ENCODE measurements at places on chromosomes 5 and 9.

DNA sequence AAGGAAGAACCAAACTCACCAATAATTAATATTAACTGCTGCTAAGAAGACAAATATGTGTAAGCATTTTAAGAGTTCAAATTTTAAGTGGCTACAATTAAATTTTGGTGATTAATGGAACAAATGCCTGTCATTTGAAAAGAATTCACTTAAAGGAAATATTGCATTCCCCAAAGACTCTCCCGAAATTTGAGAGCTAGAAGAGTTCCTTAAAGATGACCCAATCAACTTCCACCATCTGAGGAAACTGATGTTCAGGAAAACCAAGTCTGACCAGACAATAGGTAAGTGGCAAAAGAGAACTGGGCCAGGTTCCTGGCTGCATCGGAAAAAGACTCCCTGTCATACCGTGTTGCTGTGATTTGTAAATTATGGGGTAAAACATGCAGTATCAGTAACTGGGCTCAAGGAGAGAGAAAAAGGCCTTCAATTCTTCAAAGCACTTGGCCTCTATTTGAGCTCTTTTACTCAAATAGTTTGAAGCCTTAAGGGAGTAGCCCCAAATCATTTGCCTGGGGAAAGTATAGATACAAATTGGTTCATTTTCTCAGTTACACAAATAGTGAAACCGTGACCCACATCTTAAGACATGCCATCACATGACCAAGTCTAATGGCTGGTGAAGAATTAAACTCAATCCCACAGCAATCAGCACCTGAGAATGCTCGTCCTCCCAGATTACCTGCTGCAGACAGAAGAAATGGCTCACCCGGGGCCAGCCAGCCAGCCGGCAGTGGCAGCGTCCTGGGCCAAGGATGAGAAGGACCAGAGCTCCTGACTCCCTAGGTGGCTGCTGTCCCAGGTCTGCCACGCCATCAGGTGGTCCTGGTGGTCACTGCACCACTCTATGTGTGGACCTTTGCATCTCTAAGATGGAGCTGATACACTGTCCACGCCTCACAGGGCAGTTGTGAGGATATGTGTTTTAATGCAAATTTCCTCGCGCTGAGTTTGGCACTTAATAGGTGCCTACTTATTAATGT lies 162.9 kb downstream of the TTLL11 start:
- DNase-seq = no peak

DNA sequence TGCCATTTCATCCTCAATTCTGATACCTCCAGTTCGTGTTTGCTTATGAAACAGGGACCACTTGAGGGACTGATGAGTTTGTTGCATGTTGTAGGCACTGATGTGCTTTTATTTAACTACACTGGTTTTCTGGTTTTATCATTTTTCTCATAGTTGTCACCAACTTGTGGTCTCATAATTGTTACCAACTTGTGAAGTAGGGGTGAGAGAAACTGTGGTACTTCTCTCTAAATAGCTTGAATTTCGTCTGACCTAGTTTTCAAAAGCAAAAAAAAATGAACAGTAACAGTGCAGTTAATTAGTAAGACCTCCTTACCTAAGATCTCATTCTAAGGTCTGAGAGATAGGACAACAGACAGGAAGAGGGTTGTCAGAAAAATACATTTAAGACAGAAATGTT lies 78.0 kb downstream of the ANXA2R start:
- DNase-seq = no peak

DNA sequence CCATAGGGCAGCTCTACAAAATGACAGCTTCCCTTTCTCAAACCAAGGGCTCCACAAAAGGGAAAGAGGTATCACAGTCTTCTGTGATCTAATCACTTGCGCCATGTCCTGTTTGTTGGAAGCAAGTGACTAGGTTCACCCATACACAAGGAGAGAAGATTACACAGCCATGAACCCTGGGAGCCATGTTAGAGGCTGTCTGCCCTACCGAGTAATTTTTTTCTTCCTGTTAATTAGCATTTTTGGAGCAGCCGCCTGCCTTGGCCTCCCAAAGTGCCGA lies 33.2 kb upstream of the GOLPH3 start:
- DNase-seq = no peak

GRCh38 chr5:15807871-15808270 lies 307.9 kb downstream of the FBXL7 start:
- DNase-seq = no peak

DNA sequence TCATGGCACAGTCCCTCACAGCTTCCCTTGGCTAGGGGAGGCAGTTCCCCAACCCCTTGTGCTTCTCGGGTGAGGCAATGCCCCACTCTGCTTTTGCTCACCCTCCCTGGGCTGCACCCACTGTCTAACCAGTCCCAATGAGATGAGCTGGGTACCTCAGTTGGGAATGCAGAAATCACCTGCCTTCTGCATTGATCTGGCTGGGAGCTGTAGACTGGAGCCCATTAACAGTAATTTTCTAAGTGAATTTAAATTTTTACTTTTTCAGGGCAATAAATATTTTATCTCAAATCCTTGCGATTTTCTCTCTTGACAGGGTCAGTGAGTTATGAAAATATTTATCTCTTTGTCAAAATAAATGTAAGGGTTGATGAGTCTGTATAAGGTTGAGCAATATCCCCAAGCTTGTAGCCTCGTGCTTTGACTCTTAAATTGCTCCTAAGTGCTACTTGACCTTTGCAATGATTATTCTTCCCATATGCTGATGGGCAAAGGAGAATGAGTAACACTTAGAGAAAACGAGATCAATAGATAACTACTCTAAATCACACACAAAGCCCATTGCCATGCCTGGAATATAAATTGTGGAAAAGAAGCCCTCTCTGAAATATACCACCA lies 82.1 kb upstream of the MOCS2 start:
- no peak for DNase-seq

DNA sequence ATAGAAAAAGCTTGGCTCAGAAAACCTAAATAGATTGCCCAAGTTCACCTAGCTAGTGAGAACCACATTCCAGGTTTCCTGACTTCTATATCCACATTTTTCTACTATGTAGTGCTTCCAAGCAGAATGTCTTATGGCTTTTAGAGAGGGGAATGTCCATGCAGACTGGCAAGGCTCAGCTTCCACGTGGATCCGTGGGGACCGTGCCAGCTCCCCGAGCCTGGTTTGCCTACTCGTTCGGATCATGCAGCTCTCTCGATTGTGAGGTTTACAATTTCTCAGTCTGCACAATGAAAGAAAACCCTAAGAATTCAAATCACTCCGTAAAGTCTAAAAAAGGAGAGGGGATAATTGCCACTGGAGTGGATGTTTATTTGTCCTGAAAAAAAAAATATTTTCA lies 256.5 kb upstream of the NR4A3 start:
- DNase-seq = no peak

GRCh38 chr9:70504834-70505233 lies 90.4 kb upstream of the KLF9 start:
- DNase-seq = no peak
